ENCODE measurements at places on chromosomes 13 and 19.

GRCh38 chr19:38440592-38440991 lies 7.1 kb downstream of the RYR1 start:
- DNase-seq = no peak

- DNase-seq = no peak
Measured at GRCh38 chr13:114310956-114311355, 3.3 kb upstream of the CHAMP1 start.

DNA sequence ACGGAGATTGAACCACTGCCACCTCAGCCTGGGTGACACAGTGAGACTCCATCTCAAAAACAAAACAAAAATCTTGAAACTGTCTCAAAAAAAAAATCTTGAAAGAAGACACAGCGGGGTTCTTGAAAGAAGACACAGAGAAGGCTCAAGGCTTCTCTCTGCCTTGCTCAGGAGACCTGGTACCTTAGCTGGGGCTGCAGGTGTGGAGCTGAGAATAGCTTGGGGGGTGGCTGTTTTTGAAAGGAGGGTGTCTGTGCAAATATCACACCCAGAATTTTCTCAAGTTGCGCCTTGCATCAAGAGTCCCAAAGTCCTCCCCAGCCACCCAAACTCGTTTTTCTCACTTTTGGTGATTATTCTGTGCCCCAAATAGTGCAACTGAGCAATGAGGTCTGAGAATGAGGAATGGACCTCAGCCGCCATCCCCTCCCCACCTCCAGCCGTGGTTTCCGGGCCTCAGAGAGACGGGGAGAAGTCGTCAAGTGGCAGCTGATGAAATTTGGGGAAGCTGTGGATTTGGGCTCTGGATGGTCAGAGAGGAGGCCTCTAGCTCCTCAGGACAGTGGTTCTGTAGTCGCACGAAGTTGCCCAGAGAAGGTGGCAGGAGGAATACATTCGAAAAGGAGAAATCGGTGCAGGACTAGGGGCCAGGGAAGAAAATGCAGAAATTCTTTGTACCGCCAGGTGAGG lies 8.8 kb downstream of the S1PR2 start:
- no peak for DNase-seq

DNA sequence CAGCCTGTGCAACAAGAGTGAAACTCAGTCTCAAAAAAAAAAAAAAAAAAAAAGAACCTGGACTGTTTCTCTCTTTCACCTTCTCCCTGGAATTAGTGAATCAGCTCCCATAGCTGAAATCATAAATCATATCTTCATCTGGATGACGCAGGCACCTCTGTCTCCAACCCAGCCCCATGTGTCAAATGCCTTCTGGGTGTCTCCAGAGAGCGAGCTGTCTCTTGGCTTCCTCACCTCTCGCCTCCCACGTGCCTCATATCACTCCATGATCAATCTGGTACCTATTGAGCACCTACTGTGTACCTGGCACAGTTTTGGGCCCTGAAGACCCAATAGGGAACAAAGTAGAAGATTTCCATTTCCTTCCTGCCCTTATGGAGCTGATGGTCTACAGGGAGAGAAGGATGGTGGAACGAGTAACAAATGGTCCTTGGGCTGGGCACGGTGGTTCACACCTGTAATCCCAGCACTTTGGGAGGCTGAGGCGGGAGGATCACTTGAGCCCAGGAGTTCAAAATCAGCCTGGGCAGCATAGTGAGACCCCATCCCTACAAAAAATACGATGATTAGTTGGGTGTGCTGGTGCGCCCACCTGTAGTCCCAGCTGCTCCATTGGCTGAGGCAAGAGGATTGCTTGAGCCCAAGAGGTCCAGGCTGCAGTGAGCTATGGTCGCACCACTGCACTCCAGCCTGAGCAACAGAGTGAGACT lies 2.5 kb downstream of the HSD11B1L start:
- DNase-seq = no peak

DNA sequence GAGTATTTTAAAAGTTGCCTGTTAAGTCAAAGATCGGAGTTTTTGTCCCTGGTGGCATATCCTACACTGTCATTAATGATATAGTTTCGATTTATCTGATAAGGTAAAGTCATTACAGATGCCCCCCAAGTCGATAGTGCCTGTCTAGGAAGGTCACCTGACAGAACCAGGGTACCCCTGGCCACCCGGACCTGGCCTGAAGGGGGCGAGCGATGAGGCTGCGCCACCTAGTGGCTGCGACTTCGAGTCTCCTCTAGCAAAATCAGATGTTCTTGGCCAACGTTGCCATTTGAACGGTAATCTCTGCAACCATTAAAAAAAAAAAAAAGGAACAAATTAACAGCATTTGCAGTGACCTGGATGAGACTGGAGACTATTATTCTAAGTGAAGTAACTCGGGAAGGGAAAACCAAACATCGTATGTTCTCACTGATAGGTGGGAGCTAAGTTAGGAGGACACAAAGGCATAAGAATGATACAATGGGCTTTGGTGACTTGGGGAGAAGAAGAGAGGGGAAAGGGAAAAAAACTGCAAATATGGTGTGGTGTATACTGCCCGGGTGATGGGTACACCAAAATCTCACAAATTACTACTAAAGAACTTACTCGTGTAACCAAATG lies 565.1 kb downstream of the LIG4 start:
- peak; percentile 55 for DNase-seq

GRCh38 chr19:35729763-35730162 lies 12.0 kb downstream of the KMT2B start:
- no peak for DNase-seq

GRCh38 chr13:112443191-112443994 lies 67.2 kb downstream of the SPACA7 start:
- peak; percentile 32 for DNase-seq

DNA sequence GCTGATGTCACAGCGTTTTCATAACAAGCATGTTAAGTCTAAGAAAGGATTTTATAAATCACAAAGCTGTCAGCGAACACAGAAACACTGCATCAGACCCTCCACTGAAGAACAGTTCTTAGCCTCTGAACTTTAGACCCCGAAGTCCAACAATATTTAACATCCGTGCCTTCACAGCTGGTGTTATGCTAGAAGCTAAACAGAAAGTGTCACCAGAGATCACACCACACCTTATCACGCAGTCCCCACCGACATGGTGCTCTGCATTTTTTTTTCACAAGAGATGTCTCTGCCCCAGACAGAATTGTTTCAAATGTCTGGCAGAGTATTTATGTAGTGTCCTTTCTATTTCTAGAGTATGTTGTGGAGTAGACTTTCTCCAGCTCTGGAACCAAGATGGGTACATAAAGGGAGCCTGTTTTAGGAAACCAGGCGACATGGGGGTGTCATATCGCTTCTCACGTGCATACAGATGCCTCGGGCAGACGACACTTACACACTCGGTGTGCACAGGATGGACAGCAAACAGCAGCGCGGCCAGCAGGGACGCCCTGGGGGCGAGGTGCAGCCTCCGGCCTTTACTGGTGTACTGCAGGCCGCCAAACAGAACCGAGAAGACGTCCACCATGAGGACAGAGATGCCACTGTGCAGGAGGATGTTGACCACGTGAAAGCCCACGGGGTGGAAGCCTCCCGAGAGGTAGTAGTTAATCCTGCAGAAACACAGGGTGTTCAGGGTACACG lies 12.0 kb downstream of the TMTC4 start:
- DNase-seq = no peak

GRCh38 chr19:36115453-36116343 lies at the start of gene TBCB:
TBCB (plus strand) TSS chr19:36115468; CDS start chr19:36115561, 93 bp downstream.
- no peak for DNase-seq

DNA sequence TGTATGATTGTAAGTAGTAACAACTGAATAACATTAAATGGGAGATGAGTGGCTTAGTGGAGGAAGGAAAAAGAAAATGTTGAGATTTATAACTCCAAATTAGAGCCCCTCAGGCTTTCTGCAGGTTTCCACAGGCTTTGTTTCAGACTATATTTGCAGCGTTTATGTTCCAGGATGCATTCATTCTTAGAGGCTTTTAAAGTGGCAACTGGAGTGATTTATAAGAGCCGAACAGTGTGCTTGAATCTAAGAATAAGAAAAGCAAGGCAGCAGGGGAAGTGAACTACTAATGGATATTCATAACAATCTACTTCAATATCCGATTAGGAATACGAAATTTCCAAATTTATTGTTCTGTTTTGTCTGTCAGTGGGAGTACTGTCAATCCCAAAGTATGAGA lies 91.0 kb downstream of the UFM1 start:
- DNase-seq = no peak

DNA sequence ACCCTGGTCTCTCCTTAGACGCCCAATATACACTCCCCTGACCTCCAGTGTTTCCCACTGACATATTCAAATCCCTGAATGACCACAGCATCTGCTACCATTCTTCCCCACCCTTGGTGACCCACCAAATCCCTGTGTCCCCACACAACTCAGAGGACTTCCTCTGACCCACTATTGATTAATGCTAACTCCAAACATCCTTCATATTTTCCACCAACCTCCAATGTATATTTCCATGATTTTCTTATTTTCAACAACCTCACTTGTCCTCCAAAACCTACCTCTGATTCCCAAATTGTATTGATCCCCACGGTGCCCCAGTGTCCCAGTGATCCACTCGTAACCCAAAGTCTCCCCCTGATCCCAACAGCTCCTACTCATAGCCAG lies 526 bp upstream of the DMWD start:
- no peak for DNase-seq

DNA sequence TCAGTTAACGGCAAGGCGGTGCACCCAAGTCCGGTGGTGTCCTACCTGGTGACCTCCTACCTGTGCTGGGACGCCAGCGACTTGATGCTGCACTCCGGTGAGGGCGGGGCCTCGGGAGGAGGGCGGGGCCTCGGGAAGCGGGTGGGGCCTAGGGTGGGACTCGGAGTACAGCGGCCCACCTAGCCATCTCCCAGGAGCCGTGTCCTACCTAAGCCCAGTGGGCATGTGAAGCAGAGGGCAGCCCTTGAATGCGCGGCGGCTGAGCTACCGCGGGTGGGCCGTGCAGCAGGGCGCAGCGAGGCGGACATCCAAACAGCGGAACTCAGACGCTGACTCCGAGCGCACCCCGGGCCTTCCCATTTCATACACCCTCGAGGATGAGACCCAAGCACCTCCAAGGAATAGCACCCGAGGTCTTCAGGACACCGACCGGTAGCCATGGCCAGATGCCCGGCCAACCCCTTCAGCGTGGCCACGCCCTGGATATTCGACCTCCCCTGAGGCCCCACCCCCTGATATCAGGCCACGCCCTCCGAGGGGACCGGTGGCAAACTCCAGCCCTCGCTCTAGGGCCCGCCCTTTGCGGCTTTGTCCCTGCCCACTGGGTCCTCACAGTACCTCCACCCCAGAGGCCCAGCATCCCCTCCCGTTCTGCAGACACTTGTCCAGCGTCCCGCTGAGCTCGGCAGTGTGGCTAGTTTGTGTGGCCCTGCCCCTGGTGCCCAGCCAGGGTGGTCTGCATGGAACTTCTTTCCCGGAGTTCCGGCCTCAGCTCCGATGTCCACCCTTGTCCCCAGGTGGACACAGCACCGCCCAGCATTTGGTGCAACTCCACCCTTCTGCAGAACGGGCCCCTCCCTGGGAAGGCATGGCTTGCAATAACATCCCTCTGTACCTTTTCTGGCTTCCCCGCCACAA lies 5.4 kb downstream of the KLK1 start:
- DNase-seq = peak; percentile 16

- no peak for DNase-seq
Measured at GRCh38 chr13:51346397-51346796, 6.9 kb downstream of the SERPINE3 start.

DNA sequence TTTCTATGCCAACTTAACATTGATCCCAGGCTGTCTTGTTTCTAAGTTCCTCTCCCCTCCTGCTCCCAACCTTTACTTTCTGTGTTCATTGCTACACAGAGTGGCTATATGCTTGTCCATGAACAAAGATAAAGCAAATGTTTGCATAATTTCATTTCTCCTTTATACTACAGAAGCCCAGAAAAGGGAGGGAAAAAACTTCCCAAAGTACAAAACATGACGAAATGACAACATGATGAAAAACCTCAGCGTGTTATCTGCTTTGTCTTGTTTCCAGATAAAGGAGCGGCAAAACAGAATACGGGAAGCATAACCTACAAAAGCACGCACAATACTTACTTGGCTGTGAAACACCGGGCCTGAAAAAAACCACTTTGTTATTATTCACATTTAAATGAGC lies 336.8 kb downstream of the DNAJC15 start:
- no peak for DNase-seq

DNA sequence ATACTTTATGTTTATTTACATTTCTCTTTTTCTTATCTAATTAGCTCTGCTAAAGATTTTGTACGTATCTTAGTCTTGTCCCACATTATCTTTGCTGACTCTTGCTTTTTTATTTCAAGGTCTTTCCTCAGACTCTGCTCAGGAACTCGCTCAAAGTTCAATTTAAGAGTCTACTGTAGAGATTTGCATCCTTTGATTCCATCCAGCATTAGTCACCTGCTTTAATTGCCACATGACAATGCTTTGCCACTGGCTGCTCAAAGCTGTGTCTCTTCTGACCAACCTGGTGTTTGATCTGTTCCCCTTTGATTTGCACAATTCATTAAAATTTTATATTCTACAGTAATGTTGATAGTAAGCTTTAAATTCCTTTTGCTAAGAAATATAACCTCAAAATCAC lies 157.9 kb upstream of the FREM2 start:
- no peak for DNase-seq

- DNase-seq = no peak
Measured at GRCh38 chr13:48585456-48585840, 52.6 kb upstream of the RCBTB2 start.

GRCh38 chr13:24271601-24272451 lies 37.6 kb upstream of the C1QTNF9 start:
- DNase-seq = peak; percentile 96

- DNase-seq = no peak
Measured at GRCh38 chr19:49807904-49808675, 5.0 kb downstream of the FUZ start.

GRCh38 chr19:31149441-31149941 lies 199.7 kb downstream of the TSHZ3 start:
- no peak for DNase-seq

GRCh38 chr13:99467764-99468163 lies 33.5 kb upstream of the TM9SF2 start:
- no peak for DNase-seq

DNA sequence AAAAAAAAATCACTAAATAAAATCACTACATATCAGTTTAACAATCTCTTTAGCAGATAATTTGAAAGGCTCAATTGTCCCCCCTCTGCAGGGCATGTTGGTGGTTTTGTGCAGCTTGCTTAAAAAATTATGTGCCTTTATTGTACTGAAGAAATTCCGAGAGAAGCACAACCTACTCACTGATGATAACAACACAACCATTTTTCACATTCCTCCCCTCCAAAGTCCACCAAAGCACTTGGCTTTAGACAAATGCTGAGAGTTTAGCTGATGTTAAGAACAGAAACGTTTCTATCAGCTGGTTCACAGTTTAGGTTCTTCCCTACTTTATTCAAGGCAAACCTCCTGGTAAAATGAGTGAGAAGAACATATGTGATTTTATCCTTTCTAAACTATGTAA lies 923 bp downstream of the DOCK9 start:
- no peak for DNase-seq

DNA sequence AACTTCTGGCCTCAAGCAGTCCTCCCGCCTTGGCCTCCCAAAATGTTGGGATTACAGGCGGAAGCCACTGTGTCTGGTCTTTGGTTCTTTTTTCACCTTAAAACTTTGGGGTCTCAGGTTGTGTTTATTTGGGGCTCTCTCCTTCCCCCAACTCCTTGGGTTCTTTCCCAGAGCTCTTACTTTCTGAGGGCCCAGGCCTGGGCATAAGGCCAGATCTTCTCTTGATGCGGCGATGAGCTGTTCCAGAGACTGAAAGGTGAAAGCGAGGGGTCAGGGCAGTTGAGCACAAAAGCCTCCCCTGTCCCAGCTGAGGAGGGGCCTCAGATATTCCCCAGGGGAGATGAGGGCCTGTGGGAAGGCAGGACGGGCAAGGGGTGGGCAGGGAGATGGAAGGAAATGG lies 7.1 kb downstream of the POLR1G start:
- DNase-seq = no peak

Measured in common myeloid progenitor, CD34-positive (primary cell).